ENCODE measurements at places on chromosomes 5 and 9. TPM values are rescaled to one million over a fixed set of nuclear protein-coding genes. Genes with fewer than 3 reads are reported as not detected.

DNA sequence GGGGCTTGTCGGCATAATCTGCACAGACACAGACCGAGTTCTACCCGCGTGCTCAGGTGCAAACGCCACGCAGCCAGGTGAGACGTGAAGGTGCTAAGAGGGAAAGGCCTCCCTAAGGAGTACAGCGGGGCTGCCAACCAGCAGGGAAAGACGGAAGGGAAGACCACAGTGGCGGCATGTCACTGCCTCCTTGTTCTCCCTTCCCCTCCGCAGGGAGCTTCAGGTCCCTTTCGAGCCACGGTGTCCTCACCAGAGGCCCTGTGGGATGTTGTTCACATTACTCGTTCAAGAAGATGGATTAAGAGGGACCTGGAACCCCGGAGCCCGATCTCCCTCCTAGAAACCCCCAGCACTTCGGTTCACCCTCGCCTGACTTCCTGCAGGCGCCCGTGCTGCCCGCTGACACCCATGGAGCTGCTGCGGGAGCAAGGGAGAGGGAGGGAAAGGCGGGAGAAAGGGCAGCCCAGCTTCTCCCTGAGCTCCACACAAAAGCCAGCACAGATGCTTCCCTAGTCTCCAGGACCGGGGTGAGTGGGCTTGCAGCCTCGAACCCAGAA, 686 bp downstream of the BRD9 start:
- DNase-seq = no peak

GRCh38 chr9:109519366-109519765, 21.3 kb upstream of the PTPN3 start:
- DNase-seq = no peak

DNA sequence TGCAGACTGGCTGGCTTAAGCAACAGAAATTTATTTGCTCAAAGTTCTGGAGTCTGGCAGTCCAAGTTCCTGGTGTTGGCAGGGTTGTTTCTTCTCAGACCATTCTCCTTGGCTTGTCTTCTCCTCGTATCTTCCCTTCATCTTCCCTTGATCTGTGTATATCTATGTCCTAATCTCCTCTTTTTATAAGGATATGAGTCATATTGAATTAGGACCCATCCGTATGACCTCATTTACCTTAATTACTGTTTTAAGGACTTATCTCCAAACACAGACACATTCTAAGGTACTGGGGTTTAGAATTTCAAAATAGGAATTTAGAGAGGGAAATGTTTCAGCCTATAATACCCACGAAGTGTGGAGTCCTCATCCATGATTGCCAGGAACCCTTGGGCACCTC, 13.1 kb upstream of the LPAR1 start:
- no peak for DNase-seq

- DNase-seq = no peak
These were observed 88.0 kb upstream of the SLC12A2 start for GRCh38 chr5:127995556-127995955.

DNA sequence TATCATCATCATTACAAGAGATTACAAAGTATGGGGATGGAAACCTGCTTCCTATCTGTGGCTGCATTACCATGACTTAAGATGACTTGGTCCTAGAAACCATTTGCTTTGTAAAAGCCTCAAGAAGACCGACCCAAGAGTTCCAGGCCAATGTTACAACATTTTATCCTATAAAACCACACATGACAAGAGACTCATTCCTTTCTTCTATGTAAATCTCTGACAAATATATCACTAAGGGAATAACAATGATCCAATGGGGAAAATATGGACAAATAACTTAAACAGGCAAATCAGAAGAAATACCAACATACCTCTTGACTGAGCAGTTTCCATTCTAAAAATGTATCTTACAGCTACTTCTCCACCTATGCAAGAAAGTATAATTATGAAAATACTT, 44.3 kb upstream of the VPS13A start:
- DNase-seq = no peak

DNA sequence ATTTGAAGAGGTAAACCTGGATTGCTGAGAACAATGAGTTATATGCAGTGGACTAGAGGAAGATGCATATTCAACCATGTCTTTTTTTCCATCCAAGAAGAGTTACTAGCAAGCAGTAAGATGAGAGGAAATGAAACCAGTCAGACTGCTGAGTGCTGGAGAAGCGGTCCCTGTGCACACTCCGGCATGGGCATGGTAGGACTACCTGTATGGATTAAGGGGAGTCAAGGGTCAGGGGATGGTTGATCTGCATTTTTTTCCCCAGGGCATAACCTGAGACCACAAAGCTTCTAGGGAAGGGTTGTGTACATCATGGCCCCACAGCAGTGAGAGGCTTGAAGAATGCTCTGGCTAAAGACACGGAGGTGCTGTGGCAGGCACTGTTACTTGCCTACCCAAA, 76.6 kb upstream of the ZNF169 start:
- no peak for DNase-seq

GRCh38 chr5:60487476-60487875, 212.5 kb downstream of the DEPDC1B start:
- peak; percentile 22 for DNase-seq

DNA sequence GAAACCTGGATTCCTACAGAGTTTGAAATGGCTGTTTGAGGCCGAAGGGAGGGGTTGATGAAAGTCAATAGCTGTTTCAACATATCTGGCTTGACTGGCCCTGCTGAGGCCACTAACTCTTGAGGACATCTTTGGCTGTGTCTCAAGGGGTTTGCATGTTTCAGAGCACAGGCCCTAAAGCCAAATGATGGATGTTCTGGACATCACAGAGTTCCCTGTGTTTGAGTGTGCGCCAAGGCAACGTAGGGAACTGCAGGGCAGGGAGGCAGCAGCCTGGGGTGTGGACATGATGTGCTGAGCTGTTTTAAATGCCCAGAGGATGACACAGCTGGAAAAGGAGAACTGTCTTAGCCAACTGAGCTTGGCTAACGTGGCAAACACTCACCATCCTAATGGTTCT, 89.6 kb downstream of the RAPGEF1 start:
- peak; percentile 87 for DNase-seq

The PLPP7 gene
- 5.5 TPM for polyA plus RNA-seq

The BTNL3 gene
- 0.30 TPM for polyA plus RNA-seq

All from kidney (tissue), 22 donors.